ENCODE measurements at places on chromosomes 3 and 15.

DNA sequence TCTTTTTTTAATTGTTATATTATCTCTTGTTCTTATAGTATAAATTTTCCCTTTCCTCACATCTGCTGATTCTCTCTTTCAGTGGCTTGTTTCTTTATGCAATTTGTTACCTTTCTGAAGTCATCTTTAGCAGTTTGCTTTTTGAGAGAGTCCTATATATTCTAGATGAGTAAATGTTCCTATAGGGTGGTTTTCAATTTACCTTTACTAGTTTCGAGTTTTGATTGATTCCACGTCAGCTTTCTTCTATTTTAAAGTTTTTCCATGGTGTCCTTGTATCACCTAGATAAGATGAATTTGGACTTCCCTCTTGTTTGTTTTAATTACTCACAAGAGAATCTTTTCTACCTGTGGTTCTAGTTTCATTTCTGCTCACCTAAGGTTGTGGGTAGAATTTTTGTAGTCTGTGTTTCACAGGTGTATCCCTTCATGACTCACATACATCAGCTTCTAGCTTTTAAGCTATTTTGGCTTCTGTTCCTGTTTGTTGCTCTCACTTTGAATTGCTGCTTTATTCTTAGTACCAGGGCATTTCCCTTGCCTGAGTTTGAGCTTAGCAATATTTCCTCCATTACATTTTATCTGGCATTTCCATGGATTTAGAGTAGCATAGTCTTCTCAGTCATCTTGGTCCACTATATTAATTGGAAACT lies 6.4 kb downstream of the TEX9 start:
- DNase-seq: no peak

- DNase-seq: no peak
Observed at GRCh38 chr3:152331018-152331541, 62.4 kb downstream of the MBNL1 start.

DNA sequence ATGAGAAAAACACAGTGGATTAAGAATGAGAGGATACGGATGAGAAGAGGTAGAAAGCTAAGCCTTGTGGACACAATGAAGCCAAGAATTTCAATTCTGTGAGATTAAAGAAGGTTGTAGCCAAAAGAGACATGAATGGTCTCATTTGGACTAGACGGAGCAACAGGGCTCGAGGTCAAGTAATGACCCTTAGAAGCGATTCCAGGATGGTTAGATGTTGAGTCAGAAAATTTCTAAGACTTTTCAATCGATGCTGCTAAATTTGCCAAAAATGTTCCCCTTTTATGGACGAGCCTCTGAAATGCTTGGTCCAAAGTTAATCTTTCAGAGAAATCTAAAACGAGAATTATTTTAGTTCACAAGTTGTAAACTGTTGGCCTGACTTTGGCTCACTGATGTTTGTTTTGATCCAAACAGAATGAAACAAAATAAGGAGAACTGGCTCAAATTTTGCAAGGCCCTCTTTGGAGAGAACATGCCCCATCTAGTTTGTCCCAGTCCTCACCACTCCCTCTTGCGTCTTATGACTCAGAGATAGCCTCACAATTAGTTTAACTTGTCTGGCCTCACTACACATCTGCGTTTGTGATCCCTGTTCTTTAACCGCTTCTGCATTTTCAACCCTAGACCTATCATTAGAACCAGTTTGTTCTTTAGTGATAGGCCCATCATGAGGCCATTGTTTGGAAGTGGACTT lies 235.5 kb downstream of the PDZRN3 start:
- no peak for DNase-seq

DNA sequence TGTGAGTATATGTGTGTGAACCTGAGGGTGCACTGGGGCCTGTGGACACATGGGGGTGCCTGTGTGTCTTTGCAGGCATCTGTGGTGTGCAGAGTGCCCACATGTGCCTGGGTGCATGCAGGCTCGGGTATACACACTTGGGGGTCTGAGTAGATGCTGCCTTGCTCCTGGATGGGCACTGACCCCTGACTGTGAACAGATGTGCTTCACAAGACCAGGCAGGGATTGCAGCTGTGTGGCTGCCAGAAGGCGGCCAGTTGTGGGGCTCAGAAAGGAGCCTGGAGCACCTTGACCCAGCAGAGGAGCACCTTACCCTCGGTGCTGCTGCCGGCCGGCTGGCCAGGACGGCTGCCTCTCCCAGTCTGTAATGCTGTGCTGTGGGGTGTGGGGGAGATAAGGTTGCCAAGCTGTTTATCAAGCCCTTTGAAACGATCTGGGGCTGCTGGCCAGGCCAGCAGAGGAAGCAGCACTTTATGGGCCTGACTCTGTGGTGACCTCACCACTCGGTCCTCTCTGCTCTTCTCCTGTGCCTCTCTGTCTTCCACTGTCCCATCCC lies 55.5 kb upstream of the MRPS22 start:
- no peak for DNase-seq

DNA sequence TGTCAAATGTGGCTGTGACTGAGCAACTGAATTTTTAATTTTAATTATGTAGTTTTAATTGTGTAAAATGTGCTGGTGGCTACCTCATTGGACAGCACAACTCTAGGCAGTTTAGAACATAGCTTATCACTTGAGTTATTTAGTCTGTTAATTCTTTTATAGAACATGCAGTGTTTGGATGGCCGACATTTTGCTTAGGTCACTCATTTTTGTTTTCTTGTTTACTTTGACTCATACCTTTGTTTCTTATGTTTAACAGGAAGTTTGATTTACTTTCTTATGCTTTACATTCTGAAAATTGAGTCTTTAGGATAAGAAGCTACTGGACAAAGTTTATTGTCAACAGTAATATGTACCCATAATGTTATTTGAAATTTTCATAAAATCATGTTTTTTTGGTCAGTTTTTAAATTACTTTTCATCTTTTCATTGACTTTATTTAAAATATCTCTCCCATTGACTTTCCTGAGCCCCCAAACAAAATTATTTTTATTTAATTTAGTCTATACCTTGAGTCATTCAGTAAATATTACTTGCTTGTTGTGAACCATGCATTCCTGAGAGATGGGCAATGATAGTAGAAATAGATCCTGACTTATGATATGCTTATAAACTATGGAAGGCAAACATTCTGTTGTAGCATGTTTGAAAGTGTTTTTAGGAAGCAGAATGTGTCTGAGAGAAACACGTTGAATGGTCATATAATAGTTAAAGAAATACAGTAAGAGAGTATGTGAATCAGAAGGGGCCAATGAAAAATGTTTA lies 60.6 kb downstream of the TCF12 start:
- no peak for DNase-seq

DNA sequence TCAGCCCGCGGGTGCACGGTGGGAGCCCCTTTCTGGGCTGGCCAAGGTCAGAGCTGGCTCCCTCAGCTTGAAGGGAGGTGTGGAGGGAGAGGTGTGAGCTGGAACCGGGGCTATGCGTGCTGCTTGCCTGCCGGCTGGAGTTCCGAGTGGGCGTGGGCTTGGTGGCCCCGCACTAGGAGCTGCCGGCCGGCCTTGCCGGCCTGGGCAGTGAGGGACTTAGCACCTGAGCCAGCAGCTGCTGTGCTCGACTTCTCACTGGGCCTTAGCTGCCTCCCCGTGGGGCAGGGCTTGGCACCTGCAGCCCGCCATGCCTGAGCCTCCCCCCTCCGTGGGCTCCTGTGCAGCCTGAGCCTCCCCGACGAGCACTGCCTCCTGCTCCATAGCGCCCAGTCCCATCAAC lies 36.0 kb downstream of the TRH start:
- no peak for DNase-seq

GRCh38 chr15:62825191-62825590 lies 217.4 kb upstream of the TPM1 start:
- no peak for DNase-seq

- DNase-seq: no peak
Observed at GRCh38 chr3:57981483-57982087, 26.6 kb upstream of the FLNB start.

- no peak for DNase-seq
Observed at GRCh38 chr3:82939491-82940097, 1178.1 kb upstream of the GBE1 start.

- DNase-seq: no peak
Observed at GRCh38 chr15:53976844-53977392, 1.3 kb upstream of the UNC13C start.

DNA sequence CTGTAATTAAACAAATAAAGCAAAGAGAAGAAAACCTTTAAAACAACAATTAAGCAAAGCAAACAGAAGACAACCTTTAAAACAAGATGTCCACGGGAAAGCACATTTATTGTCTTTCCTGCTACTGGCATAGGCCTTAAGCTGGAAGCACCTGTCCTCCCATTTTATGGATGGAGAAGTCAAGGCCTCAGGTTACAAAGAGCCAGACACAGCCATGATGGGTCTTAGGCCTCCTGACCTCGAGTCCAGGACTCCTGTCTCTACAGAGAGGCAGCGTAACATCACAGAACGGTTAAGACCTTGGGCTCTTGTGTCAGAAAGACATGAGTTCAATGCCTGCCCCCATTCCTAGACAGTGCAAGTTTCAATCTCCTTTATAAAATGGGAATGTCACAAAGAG lies 54.7 kb upstream of the INSYN1 start:
- DNase-seq: no peak

- DNase-seq: peak; percentile 18
Observed at GRCh38 chr15:39587731-39588530, 7.1 kb downstream of the THBS1 start.

DNA sequence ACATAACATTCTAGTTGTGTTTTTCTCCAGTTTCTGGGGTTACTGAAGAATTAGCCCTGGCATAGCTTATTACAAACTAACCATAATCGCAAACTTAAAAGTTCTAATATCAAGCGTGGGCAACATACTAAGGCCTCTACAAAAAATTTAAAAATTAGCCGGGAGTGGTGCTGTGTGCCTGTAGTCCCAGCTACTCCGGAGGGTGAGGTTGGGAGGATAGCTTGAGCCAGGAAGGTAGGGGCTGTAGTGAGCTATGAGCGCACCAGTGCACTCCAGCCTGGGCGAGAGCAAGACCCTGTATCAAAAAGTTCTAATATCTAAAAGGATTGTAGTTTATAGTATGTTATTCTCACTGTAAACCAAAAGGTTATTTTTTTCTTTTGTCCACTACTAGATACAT lies 1.1 kb downstream of the OIP5 start:
- no peak for DNase-seq

GRCh38 chr3:125194061-125194848 lies 18.3 kb downstream of the SLC12A8 start:
- no peak for DNase-seq

- no peak for DNase-seq
Observed at GRCh38 chr3:102295756-102296155, 139.1 kb upstream of the ZPLD1 start.

DNA sequence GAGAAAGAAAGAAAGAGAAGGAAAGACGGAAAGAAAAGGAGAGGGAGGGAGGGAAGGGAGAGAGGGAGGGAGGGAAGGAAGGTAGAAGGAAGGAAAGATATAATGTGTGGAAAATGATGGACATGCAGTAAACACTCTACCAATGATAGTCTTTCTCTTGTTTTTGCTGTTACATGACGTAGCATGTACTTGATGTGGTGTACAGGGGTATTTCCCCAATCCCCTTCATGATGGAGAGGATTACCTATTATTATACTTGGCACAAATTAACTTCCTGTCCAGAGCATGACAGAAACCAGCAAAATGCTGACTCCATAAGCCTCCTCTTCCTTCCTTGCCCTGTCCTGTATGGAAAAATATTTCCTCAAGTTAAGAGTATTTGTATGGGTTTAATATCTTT lies 124.4 kb downstream of the B3GALNT1 start:
- no peak for DNase-seq

- DNase-seq: no peak
Observed at GRCh38 chr3:196712514-196713413, 587 bp downstream of the PIGX start.

DNA sequence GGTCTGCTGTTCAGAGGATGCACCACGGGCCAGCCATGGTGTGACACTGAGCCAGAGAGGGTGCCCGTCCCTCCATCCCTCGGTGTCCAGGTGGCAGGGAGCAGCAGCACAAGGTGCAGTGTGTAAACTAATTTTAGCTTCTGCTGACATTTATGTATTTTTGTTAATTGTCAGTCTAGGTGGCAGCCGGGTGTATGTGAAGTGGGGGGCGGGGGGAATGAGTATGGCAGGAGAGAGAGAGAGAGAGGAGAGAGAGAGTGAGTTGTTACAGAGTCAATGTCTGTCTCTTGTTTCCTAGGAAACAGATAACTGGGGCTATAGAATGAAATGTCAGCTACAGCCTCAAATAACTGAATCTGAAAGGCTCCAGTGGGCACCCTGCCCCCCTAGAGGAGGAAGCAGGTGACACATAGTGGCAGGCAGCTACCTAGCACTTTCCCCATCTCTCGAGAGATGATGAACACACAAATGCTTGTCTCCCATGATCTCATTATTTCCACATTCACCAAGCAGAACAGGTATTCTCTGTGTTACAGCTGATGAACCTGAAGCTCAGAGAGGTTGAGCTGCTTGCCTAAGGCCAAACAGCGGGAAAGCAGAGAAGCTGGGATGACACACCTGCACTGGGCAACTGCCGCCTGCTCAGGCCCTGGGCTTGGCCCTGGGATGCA lies 24.7 kb downstream of the RASGRF1 start:
- DNase-seq: no peak

GRCh38 chr15:40847223-40847961 lies 3.5 kb downstream of the SPINT1 start:
- no peak for DNase-seq

DNA sequence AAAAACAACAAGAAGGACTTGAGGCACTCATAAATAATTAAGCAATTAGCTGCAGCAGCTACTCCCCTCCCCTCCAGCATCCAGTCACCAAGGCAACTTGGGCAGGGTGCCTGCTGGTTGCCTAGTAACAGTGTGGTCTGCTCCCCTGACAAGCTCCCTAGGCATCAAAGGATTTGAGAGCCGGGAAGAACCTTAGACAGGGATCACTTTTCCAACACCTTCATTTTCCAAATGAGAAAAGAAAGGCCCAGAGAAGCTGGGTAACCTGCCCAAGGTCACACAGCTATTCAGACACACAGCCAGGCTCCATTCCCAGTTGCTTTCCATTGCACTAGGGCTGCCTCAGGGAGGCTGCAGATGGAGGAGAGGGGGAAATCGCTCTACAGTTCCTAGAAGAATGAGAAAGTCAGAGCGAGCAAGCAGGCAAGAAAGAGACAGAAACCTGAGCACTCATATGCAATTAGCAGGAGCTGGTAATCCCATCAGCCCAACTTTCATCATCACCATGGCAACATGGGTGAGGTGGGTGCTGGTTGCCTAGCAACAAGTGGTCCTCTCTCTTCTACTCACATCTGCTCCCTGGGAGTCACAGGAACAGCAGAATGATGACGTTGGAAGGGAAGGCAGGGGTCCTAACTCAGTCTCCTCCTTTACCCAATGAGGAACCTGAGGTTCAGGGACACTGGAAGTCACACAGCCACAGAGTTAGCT lies 3.6 kb upstream of the EIF4E3 start:
- DNase-seq: no peak

GRCh38 chr15:49148298-49148697 lies 7.1 kb downstream of the COPS2 start:
- DNase-seq: no peak

GRCh38 chr3:147619921-147620560 lies 210.9 kb downstream of the ZIC1 start:
- DNase-seq: no peak
